Stimulated activated CD8-positive, alpha-beta memory T cell treated with anti-CD3 and anti-CD28 coated beads, Interleukin-4, amount 100 ng/mL, for 1 hour (primary cell): ENCODE measurements at places on chromosomes 5 and 9.

DNA sequence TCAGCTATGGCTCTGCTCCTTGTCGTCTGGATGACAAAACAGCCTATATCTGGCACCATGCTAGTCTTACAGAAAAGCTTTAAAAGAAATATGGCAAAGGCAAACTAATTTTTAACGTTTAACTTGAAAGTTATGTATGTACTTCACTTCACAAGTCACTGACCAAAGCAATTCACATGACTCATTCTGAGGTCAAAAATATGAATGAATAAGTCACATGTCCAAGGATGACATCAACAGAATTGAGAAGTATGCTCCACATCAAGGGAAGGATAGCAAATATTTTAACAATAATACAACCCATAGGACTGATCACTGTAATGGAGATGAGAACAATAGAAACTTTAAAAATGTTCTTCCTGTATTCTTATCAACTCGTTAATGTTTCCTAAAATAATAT lies 1072.6 kb upstream of the NUDT12 start:
- DNase-seq = no peak

- DNase-seq = no peak
Observed at GRCh38 chr9:93634311-93635185, 58.2 kb downstream of the PHF2 start.

DNA sequence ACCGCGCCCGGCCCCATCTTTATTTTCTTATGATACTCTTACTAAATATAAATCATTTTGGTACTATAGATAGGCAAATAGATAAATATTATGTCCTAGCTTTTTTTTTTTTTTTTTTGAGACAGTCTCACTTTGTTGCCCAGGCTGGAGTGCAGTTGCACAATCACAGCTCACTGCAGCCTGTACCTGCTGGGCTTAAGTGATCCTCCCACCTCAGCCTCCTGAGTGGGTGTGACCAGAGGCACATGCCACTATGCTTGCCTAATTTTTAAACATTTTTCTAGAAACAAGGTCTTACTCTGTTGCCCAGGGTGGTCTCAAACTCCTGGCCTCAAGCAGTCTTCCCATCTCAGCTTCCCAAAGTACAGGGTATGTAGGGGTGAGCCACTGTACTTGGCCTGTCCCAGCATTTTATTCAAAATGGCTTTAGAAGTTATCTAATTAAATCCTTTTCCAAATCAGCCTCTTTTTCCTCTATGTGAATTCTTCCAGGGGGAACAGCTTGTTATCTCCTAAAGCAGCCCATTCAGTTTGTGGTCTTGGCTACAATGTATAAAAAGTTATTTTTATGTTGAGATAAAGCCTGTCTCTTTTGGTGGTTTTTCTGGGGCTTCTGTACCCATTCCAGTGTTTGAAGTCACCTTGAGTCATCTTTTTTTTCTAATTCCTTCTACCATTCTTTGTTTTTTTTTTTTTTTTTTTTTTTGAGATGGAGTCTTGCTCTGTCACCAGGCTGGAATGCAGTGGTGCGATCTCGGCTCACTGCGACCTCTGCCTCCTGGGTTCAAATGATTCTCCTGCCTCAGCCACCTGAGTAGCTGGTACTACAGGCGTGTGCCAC lies 12.1 kb downstream of the MELK start:
- DNase-seq = no peak

DNA sequence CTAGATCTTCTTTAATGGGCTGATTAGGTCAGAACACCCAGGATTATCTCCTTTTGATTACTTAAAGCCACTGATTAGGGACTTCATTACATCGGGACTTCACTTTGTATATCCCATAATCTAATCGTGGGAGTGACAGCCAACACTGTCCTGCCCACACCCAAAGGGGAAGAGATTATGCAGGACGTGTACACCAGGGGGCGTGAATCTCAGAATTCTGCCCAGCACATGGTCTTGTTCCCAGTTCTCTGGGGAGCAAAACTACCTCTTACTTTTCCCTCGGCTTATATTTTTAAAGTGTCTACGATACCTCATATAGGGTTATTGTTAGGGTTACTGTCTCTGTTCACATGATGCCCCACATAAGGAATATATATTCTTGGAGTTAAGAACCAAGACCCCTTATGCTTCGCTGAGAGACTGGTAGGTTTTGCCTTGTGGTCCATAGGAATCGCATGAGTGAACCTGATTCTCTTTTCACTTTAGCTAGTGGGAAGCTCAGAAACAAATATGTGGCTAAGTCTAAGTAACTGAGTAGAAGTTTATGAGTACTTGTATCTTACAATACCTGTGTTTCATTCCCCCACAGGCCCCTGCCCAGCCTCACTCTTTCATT lies 192.7 kb downstream of the GNA14 start:
- DNase-seq = no peak

- DNase-seq = no peak
Observed at GRCh38 chr5:9174446-9174845, 371.4 kb downstream of the SEMA5A start.

DNA sequence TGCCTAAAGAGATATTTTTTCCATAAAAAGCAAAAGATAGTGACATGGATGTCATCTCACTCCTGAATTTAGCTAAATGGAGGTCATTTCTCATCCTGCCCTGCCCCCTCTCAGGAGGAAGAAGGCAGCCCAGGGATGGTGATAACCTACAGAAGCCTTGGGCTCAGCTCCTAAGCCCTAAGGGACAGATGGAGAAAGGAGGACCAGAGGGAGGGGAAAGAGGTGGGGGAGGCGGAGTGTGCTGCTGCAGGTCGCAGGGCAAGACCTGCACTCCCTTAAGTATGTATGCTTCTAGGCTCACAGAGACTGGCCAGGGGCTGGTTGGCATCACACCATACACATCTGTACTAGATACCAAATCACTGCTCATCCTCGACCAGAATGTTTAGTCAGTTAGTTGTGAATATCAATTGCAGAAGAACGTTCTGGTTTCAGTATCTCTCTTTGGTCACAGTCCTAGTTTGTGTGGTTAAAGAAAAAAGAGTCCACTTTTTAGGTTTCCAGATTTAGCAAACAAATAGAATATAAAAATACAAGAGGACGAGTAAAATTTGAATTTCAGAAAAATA lies 18.4 kb upstream of the CDKN2AIPNL start:
- no peak for DNase-seq

DNA sequence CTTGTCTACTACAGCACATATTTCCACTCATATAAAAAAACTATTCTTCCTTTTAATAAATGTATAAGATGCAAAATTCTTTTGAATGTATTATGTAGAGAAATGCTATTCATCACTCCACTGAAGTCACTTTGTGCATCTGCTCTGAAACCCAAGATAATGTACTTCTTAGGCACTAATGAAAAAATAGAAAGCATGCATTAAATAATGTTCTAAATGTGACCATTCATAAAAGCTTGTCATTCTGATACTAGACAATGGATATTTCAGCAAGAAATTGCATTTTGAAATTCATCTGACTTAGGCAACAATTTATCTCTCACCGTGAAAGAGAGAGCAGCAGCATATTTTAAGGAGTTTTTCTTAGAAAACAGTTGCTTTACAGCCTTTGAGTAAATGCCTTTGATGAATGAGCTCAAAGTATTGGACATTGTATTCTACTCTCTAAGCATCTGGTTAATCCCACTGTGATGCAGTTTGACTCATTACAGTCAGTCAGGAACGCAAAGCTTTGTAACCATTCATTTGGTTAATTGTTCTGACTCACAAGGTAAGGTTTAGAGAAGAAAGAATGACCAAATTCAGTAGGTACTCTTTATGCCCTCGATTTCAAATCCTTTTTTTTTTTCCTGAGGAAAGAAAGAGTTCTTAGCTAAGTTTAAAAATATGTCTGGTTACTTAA lies 2233.8 kb upstream of the C9orf72 start:
- DNase-seq = no peak

GRCh38 chr5:151431666-151432065 lies 15.7 kb upstream of the SLC36A1 start:
- no peak for DNase-seq

DNA sequence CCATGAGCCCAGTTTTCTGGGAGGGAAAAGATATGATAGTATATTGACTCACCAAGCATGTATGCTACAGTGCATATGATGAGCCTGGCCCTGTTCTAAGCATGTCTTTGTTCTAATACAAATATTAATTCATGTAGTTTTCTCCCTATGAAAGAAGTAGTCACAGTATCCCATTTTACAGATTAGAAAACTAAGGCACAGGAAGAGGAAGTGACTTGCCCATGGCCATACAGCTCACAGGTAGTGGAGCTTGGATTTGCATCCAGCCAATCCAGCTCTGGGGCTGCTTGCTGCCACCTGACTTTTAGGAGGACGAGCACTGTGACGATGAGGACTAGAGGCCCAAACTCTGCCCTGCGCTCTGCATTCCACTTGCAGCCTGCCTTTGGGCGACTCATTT lies 76.4 kb downstream of the AK8 start:
- no peak for DNase-seq

DNA sequence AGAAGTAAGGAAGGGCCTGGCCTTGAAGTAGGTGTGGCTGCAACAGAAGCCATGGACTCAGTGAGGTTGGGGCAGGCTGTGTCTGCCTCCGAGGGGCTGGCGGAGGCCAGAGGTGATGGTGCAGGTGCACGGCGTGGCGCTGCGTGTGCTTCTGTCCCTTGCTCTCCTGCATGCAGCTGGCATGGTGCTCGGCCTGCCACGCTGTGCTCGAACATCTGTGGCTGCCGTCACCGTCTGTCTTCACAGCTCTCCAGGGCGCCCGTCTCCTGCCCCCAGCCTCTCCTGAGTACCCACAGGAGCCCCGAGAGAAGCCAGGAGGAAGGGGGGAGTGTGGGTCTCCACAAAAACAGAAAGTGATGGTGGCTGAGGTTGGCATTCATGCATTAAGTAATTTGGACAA lies 193.7 kb downstream of the CACNA1B start:
- DNase-seq = no peak

DNA sequence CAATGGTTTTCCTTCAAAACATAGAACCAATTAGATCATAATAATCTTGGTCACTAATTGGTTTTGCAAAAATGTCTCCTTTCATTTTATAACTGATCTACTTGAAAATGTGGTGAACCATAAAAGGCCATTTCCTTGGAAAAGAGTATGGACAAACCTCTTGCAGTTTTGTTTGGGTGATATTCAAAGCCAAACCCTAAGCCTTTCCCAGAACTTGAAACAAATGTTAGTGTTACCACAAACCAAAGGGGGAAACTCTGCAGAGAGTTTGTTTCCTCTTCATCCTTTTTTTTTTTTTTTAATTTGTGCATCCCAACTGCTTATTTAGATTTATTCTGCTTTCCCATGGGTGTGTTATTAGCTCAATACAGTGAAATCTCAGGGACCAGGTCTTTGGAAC lies 204.4 kb upstream of the ADAMTSL1 start:
- DNase-seq = no peak

GRCh38 chr9:117555964-117556629 lies 141.2 kb upstream of the ASTN2 start:
- no peak for DNase-seq

DNA sequence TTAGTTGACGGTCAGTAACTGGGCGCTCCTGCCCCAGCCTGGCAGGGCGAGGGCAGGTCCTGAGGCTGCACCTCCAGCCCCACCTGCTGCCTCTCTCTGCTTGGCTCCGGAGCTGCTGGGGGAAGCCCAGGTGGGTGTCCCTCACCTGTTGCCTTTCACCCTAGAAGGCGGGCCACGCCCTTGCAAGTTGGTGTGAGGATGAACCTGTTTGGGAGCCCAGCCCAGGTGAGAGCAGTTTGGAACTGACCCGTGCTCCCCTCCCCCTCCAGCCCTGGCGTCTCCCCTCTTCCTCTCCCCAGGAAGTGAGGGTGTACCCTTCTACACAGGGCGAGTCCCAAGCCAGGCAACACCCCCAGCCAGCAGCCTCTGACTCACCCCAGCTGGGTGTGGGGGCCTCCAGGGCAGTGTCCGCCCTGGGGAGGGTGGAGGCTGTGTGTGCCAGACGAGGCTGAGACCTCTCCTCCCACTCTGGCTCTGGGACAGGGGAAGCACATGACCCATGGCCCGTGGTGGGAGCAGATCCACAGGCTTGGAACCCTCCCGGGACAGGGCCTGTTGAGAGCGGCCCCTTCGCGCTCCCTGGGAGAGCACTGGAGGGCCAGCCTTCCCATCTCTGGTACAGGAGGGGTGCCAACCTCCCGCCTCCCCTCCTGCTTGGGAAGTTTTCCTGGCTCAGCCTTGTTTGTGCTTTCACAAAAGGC lies 10.4 kb downstream of the LRRC8A start:
- DNase-seq = no peak

- no peak for DNase-seq
Observed at GRCh38 chr9:72485821-72486593, 35.4 kb upstream of the TMC1 start.

DNA sequence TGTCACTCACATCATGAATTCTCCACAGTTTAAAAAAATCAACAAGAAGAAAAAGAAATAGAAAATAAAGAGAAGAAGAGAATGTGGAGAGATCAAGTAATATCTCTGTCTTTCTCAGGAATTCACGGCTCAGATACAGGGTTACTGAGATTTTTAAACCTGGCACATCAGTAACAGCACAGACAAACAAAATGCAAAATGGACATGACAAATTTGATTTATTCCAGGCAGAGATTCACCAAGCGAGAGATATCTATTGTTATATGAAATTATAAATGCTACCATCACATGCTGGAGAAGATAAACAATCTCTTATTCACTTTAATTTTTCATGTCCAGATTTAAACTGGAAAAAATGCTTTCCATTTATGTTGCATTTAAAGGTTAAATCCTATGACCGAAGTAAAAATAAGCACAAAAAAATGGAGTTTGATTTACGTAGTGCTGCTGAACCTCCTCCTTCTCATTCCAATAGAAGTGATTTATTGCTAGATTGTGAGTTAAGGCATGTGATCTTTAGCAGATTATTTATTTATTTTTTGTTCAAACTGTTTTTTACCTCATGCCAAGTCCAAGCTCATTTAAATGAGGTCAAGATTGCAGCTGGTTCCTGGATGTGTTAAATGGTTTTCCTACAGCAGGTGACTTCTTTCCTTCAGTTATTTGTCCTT lies 926.4 kb downstream of the MAT2B start:
- no peak for DNase-seq

- no peak for DNase-seq
Observed at GRCh38 chr9:75889977-75890471, 449 bp upstream of the PCSK5 start.

DNA sequence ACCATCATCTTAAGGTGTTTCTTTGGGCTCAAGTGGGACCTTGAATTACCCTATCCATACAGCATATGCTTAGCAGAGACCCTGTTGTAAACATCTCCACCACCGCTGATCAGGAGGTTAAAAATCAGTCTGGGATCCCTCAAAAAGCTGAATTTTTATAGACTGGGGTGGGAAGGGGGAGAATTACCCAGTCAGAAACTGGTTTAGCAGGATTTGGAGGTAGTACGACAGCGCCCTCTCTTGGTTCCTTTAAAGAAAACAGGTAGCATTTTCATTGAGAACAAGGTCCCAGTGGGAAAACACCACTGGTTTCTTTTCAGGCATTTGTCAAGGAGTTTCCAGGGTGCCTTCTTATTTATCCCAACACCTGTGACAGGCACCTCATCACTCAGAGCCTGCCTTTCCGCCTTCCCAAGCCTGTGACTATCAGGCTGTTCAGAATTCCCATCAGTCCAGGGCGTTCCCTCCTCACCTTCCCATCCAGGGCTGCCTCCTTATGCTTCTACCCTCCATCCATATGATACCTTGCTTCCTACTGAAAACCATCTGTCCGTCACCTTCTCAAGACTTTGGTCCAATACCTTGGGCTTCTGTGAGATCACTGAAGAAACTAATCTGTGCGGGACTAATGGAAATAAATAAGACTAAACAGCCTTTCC lies 203.8 kb upstream of the RAI14 start:
- no peak for DNase-seq

- no peak for DNase-seq
Observed at GRCh38 chr9:33619666-33620404, 95.8 kb downstream of the ANKRD18B start.
